Right atrium auricular region (tissue), 2 donors: ENCODE measurements at places on chromosomes 7 and 10. TPM values are rescaled to one million over a fixed set of nuclear protein-coding genes. Genes with fewer than 3 reads are reported as not detected.

The PLEKHS1 gene
- not detected for total RNA-seq

The LYZL1 gene
- total RNA-seq, result not detected

The PLA2G12B gene
- 0.90 TPM for total RNA-seq

The MCU gene
- total RNA-seq, result 14.2 TPM

The AMPH gene
- total RNA-seq, result 5.3 TPM

The PITRM1 gene
- total RNA-seq, result 89.6 TPM

The PGAM2 gene
- total RNA-seq, result 2,809 TPM

The LIPF gene
- total RNA-seq, result not detected

The PON1 gene
- total RNA-seq, result not detected

The TBXAS1 gene
- total RNA-seq, result 4.6 TPM

The TRIM4 gene
- 13.3 TPM for total RNA-seq

The PROSER2 gene
- 1.3 TPM for total RNA-seq

The PIK3AP1 gene
- total RNA-seq, result 11.2 TPM
